DND-41 (cell line): ENCODE measurements at places on chromosomes 7 and 10.

DNA sequence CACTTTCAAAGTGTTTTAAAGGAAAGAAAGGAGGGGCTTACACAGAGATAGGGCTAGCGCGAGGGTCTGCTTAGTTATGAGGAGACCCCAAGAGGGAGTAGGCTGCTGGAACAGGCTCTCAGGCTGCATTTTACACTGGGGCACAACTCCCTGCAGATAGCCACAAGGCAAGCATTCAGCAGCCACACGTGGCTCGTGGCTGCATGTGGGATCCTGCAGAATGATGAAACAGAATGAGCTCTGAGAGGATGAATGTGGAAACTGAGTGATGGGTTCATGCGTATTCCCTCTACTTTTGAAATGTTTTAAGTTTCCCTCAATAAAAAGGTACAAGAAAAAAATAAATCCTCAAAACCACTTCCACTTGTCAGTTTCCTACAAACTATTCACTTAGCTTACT is 37.0 kb downstream of the PIP4K2A start:
- DNase-seq, result no peak

- DNase-seq, result no peak
Measured at GRCh38 chr7:118478931-118479330, 254.4 kb downstream of the ANKRD7 start.

DNA sequence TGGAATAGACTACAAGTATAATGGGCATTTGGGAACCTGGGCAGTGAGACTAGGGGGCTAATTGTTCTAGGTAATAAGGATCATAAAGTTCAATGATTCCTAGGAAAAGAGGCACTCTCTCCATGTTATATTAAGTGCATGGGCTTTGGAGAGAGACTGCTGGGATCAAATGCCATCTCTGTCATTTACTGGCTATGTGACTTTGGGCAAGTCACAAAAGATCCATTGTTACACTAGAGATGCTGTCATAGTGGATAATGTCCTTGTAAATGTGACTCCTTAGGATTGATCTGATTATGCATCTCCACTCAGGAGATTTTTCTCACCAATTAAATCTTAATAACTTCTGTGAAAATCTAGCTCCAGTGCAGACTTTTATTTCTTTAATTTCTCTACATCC is 156.3 kb upstream of the CACNA2D1 start:
- DNase-seq, result no peak

DNA sequence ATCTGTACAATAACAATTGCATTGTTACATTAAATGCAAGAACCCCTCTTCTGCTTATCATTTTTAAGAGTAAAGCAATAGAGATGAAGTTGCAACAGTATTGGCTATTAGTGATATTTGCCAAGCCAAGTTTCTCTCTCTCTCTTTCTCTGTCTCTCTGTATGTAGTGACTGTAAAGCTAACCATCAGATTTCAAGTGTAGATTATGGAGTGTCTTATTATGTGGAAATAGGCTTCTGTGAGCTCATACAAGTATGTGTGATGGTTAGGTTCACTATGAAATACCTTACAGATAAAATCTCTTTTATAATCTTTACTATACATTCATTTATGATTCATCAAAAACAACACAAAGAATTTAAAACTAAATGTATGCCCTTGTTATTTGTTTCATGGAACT is 28.6 kb upstream of the NRP1 start:
- DNase-seq, result no peak

- DNase-seq, result no peak
Measured at GRCh38 chr10:1127629-1128028, 71.4 kb downstream of the WDR37 start.
